ENCODE measurements at places on chromosomes 2 and 18. TPM values are rescaled to one million over a fixed set of nuclear protein-coding genes. Genes with fewer than 3 reads are reported as not detected.

Gene ERCC3
- total RNA-seq = 60.2 TPM

Gene PSMA8
- 0.93 TPM for total RNA-seq

Gene PPIL3
- total RNA-seq = 52.8 TPM

Gene ZNF532
- 1.0 TPM for total RNA-seq

DNA sequence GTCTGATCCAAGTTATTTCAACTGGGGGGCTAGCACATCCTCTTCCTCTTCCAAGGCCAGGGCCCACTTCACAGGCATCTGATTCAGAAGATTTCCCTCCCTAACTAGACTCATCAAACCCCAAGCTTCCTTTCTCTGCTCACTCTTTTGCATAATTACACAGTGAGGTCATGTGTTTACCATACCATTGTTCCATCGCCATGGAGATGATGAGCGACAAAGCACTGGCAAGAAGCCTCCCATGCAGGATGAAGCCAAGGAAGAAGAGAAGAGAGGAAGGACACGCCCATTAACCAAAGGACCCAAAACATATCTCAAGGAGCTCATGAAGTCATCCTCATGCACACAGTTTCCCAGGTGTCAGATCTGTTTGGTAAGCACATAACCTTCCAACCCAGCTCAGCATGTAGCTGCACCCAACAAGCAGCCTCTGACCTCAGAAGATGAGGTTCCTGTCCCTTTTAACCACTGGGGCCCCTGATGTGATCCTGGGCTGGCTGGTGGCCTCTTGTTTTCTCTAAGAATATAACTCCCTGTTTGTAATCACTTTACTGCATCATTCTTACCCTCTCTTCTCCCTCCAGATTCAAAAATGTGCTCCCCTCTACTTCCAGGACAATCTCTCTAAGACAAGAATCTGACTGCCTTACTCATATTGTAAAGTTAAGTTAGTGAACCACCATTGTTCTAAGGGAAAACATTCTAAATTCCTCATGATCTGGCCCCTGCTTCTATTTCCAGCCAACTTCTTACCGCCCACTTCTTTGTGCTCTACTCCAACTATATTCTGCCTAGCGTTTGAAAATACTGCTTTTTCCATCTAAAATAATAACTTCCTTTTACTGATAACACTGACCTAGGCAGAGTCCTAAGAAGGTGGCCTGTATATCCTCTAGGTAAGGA, 190.1 kb downstream of the TTC32 start:
- no peaks in the 10 kb centered on the region for H3K27me3 ChIP-seq
- H3K4me3 ChIP-seq = no peak overlapping the region
- H3K4me1 ChIP-seq = no peaks in the 10 kb centered on the region

DNA sequence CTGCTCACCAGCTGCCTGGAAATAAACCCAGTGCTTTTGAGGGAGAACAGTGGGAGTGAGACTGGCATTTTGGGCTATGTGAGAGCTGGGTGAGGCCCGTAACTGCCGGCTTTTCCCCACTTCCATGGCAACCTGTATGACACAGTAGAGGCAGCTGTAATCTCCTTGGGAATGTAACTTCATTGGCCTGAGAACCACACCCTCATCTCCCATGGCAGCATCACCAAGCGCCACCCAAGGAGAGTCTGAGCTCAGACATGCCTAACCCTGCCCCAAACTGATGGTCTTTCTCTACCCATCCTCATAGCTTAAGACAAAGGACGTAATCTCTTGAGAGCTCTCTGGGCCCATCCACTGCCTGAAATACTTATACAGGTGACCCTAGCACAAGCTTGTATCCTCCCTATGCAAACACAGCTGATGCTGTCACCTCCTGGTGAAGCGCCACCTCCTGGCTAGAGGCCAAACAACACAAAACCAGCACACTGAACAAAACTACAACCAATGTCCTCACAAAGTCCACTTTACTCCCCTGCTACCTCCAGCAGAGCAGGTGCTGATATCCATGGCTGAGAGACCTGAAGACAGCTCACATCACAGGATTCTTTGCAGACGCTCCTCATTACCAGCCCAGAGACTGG, 763.4 kb upstream of the NRXN1 start:
- no peak for DNase-seq
- no peak overlapping the region for H3K4me3 ChIP-seq
- H3K36me3 ChIP-seq = no peaks in the 10 kb centered on the region
- H3K4me1 ChIP-seq = no peaks in the 10 kb centered on the region
- no peaks in the 10 kb centered on the region for H3K27me3 ChIP-seq
- H3K27ac ChIP-seq = no peak overlapping the region

- no peak for DNase-seq
- peaks cover 63% of the 10 kb centered on the region for H3K4me1 ChIP-seq
- no peak overlapping the region for H3K27ac ChIP-seq
- peaks cover 51% of the 10 kb centered on the region for H3K36me3 ChIP-seq
- no peak overlapping the region for H3K4me3 ChIP-seq
These were observed 32.2 kb downstream of the THADA start for GRCh38 chr2:43563679-43564078.

DNA sequence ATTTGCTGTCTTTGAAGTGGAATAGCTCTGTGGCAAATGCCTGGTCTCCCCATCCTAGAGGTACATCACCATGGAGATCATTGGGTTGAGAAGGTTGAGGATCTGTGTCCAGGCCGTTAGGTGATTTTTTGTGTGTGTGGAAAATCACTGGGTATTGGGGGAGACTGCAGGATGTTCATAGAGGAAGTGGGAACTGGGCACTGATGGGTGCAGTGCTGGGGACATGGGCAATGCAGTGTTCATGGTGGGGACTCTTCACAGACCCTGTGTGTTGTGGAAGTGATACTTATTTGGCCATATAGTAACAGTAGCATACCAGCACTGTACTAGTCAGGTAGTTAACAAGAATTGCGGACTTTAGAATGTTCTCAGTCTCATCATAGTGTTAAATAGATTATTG, 34.9 kb downstream of the ATP9B start:
- H3K27me3 ChIP-seq = no peaks in the 10 kb centered on the region
- DNase-seq = no peak
- H3K4me1 ChIP-seq = peaks cover 10% of the 10 kb centered on the region
- peaks cover 20% of the 10 kb centered on the region for H3K36me3 ChIP-seq
